ENCODE measurements at places on chromosomes 7 and 10.

GRCh38 chr10:100894589-100895294 lies 18.0 kb upstream of the SLF2 start:
- DNase-seq, result no peak

- peak; percentile 96 for DNase-seq
Observed at GRCh38 chr10:4316161-4316810, 509.7 kb upstream of the AKR1E2 start.

GRCh38 chr10:103775776-103776175 lies 79.6 kb downstream of the SH3PXD2A start:
- no peak for DNase-seq

DNA sequence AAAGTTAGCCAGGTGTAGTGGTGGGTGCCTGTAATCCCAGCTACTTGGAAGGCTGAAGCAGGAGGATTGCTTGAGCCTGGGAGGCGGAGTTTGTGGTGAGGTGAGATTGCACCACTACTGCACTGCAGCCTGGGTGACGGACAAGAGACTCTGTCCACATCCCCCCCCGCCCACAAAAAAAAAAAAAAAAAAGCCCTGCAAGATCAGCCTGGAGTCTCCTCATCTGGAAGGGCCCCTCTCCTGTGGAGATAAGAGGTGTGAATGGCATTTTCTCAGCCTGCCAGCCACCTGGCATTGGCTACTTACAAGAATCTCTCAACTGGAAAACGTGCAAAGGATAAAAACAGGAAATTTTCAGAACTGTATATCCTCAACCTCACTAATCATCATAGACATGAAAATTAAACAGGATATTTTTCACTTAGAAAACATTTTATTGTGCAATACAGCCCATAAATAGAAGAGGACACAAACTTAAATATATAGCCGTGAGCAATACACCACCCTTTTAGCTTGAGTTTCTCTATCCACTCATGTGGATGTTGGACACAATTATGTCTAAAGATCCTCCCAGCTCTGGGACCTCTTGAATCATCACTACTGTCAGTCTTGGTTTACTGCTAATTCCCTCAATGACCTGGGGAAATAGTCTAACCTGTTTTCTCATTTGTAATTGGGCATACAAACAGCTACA lies 11.3 kb upstream of the TSPAN15 start:
- DNase-seq, result peak; percentile 81

All from A172 (cell line).